ENCODE measurements at places on chromosomes 16 and 17. TPM values are rescaled to one million over a fixed set of nuclear protein-coding genes. Genes with fewer than 3 reads are reported as not detected.

- DNase-seq, result peak; percentile 94
Observed at GRCh38 chr17:30104575-30105339, 11.9 kb upstream of the NSRP1 start.

- DNase-seq, result peak; percentile 92
Observed at GRCh38 chr17:43393944-43394482, 4.8 kb upstream of the ARL4D start.

DNA sequence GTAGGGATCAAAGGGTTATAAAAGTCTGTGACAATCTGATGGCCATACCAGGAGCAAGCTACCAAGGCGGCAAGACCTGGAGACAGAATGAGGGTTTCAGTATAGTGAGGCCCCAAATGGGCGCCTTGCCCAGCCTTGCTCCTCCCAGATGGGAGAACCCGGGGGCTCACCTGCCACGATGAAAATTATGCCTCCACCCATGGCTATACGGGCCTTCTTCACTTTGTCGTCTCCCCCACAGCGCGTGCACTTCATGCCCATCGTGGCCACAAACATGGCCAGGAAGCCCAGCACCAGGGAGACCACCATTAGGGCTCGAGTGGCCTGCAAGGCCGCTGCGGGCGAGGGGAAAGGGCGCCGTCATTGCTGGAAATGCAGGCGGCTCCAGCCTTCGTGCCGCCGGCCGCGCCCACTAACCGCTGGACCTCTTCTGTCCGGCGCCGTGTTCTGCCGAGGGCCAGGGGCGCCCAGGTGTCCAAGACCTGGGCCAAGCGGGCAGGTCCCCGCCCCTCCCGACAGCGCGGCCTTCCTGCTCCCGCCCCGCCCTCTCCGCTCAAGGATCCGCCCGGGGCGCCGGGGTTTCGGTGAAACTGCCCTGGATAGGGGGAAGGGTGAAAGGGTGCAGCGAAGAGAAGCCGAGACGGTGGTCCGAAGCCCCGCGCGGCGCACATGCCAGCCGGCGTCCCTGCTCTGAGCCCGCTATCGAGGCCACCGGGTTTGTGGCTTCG lies 1.5 kb downstream of the CLDN7 start:
- peak; percentile 60 for DNase-seq

- DNase-seq, result peak; percentile 89
Observed at GRCh38 chr17:34723875-34724274, 144.5 kb downstream of the TMEM132E start.

- no peak for DNase-seq
Observed at GRCh38 chr16:77579351-77579891, 142.9 kb upstream of the NUDT7 start.

DNA sequence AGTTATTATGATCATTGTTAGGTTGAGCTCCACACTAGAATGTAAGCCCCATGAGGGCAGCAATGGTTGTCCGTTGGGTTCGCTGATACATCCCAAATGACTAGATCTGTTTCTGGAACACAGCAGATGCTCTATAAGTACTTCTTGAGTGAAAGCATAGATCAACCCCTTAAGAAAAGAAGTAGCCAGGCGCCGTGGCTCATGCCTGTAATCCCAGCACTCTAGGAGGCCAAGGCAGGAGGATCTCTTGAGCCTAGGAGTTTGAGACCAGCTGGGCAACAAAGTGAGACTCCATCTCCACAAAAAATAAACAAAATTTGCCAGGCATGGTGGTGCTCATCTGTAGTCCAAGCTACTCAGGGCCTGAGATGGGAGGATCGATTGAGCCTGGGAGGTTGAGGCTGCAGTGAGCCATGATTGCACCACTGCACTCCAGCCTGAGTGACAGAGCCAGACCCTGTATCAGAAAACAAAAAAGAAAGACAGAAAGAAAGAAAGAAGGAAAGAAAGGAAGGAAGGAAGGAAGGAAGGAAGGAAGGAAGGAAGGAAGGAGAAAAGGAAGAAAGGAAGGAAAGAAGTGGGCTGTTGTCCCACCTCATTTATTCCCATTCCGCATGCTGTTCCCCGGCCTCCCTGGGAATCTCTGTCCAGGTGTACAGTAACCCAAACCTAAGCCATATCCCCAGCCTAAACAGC lies 54.4 kb upstream of the RPL38 start:
- no peak for DNase-seq

GRCh38 chr17:37134050-37134449 lies 185.3 kb downstream of the AATF start:
- DNase-seq, result peak; percentile 73

DNA sequence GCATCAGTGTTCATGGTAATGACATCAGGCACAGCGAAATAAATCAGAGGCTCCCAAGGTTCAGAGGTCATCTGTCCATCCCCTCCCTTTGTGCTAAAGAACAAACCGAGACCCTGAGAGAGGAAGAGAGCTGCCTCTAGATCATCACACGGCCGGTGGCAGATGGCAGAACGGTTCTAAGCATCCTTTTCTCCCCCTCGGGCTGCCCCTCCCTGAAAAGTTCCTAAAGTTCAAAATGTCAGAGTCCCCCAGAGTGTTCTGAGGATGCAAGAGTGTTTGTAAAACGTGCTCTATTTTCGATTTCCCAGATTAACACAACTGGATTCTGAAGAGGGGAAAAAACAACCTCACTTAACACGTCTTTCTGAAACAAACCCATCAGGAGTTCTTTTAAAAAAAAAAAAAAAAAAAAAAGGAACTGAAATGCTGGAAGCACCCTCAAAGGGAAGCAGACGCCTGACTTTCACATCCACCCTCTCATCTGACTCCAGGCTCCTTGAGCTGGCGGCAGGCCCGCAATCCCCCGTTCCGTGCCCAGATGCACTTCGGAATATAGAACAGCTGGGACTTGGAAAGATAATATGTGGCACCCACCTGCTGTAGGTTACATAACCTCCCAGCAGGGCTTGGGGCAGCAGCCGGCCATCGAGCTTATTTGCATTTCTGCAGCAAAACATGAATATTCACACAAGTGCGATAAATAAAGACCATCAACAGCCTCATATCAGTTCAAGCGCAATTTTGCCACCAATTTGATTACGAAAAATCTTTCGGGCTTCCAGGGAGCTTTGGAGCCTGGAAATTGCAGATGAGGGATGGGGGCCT lies 115.5 kb upstream of the SMURF2 start:
- no peak for DNase-seq

DNA sequence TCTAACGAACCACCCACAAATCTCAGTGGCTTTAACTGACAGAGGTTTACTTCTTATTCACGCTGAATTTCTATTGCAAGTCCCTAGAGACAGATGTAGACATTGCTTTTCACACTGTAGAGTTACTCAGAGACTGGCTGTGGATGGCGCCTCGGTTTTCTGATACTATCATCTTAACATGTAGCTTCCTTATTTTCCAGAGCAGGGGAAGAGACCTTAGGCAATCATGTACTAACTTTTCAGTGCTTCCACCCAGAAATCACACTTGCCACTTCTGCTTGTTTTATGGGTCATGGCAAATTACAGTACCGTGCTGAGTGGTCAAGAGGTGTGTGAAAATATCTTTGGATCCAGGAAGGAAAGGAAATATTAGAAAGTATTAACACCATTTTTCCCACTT lies 65.4 kb downstream of the MAF start:
- no peak for DNase-seq

DNA sequence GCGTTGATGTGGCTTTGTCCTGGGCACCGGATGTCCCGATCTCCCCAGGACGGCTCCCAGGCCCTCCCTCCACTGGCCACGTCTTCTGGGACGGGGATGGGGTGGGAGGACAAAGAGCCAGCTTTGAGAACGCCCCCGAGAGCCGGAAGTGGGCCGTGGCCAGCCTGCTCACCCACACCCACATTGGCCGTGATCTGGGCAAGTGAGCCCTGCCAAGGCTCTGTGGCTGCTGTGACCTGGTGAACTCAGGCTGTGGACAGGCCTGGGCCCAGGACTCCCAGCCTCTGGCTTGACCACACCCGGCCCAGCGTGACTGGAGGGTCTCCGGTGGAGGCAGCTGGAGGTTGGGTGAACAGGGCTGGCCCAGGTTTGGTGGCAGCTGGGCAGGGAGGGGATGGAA lies 3.3 kb downstream of the CDH15 start:
- DNase-seq, result no peak

The HNF1B gene
- total RNA-seq, result 185 TPM

The TP53TG3D gene
- total RNA-seq, result not detected

The NPW gene
- not detected for total RNA-seq

The HBQ1 gene
- total RNA-seq, result not detected

Data from kidney (tissue), 22 donors.